Effector CD4-positive, alpha-beta T cell (primary cell): ENCODE measurements at places on chromosomes 6 and 20.

DNA sequence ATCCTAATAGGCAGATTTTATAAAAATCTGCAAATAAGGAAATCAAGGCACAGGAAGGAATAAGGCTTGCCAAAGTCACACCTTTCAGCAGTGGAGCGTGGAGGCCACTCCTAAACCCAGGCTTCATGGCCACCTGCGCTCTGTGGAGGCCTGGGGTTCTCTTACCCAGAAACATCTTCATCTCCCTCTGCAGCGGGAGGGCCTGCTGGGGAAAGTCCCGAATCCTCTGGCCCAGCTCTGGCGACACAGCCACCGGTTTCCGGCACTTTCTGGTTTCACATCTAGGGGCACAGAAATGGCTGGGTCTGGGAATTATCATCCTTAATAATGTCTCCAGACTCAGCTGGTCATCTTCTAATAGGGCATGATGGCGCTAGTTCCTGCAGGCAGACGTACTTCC lies 4.2 kb downstream of the TRIM10 start:
- DNase-seq: no peak

DNA sequence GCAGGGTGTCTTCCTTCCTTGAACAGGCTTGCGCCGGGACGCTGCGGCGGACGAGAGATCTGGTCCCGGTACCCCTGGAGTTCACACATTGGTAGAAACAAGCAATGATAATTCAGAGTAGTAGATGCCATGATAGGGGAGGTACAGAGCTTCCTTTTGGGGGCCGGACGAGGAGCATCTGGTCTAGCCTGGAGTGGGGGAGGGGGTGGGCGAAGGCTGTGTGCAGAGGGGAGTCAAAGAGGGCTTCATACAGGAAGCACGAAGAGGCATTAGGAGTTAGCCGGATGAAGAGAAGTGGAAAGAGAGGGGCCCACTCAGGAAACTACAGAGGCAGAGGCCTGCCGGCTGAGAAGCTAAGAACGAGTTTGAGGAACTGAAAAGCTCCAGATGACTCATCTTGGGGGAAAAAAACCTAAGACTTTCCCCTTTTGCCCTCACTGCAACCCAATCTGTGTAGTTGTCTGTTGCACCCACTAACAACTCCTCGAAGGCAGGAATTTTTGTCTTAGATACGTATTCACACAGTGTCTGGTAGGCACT lies 611 bp downstream of the CNPY3 start:
- DNase-seq: peak; percentile 46

DNA sequence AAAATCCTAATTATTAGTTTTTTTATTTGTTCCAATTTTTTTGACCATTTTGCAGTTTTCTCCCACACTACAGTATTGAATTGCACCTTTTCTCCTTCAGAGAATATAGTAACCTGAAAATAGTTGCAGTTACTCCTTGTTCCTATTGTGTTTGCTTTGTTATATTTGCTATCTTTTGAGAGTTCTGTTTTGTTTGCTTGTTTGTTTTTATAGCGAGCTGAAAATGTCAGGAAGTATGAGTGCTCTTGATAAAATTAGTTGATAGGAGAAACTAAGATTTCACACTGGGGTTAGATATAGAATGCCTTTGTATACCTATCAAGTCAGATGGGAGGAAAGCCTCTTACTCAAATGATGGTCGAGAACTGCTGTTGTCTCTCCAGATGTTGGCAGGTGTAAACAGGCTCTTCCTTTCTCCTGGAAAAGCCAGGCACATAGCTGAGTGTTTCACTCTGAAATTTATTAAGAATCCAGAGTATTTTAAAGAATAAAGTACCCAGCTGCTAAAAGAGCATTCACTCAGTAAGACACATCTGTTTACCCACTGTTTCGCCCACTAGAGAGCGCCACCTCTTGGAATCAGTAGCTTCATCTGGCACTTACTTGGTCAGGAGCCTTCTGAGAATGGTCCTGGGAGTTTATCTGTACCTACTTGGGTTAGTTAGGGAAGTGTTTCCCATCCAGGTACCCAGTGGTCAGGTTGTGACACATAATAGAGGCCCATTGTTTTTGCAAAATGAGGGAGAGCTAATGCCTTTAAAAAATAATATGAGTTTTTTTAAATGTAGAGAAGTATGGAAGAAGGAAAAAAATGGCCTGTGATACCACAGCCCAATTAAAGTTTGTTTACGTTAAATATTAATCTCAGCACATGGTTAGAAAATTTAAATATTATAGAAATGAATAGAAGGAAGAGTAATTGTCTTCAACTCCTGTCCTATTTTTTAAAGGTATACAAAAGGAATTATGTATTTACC lies 11.2 kb downstream of the NT5DC1 start:
- no peak for DNase-seq

DNA sequence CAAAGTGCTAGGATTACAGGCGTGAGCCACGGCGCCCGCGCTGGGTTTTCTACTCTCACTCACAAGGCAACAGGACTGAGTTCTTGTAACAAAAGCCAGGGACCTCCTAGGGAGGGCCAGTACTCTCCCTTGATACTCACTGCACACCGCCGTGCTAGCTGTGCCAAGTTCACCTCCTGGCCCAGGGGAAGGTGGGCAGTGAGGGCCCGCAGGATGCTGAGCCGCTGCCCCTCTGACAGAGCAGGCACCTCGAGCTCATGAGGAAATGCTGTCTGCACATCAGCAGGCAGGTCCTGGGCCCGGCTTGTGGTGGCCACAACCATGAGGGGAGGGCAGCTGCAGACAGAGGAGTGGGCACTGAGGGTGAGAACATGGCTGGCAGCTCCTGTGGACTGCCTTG lies 6.7 kb downstream of the GNMT start:
- no peak for DNase-seq

- DNase-seq: no peak
Observed at GRCh38 chr20:34343458-34344211, 19.4 kb upstream of the ITCH start.

DNA sequence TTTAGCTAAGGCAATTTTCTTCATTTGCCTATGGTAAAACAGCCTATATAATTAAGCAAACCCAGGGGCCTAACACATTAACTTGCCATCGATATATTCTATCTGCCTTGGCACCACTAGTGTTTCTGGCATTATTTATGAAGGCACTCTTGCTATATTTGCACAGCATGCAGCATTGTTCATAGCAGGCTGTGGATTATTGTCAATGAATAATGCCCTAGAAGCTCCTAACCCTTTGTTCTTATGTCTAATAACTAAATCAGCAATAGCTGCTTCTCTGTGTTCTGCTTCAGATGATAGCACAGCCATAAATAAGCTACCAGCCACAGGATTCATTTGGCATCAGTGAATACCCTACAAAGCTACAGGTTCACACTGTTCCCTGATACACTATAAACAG lies 254.8 kb upstream of the STXBP5 start:
- DNase-seq: no peak

DNA sequence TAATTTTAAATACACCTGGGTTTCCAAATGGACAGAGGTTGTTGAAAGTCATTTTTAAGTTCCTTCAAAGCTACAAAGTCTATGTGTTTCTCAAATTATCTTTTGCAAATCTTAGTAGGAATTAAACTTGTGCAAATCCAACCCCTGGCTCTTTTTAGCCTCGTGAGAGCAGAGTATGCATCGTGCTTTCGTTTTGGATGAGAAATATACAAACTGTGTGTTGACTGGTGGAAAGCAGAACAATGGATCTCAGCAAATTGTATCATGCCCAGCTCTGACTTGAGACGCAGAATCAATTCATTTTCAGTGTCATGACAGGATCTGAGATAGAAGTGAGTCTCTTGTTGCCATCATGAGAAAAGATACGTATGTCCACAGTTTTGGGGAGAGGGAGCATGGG lies 542.4 kb upstream of the FLRT3 start:
- no peak for DNase-seq

- DNase-seq: no peak
Observed at GRCh38 chr6:159172091-159172491, 2.9 kb downstream of the FNDC1 start.

GRCh38 chr6:120378582-120379220 lies 955.6 kb downstream of the TBC1D32 start:
- no peak for DNase-seq

DNA sequence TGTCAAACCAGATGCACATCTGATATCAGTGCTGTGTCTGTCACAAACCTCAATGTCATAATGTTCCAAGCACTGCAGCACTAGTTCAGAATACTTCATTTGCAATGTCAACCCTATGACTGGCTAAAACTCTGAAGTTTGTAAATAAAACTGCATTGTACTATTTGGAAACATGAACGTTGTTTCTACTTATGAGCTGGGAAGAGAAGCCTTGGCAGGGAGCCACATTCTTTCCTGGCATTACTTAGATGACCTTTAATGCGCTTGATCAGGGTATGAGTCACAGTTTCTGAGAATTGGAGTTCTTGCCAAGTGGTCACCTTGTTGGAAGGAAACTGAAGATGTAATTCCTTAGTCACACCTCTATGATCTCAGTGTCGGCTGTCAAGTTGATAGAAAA lies 664.8 kb upstream of the MMS22L start:
- DNase-seq: no peak

- DNase-seq: peak; percentile 9
Observed at GRCh38 chr20:61120595-61121515, 131.2 kb upstream of the CDH4 start.

- DNase-seq: no peak
Observed at GRCh38 chr6:22612236-22612635, 42.9 kb downstream of the HDGFL1 start.

DNA sequence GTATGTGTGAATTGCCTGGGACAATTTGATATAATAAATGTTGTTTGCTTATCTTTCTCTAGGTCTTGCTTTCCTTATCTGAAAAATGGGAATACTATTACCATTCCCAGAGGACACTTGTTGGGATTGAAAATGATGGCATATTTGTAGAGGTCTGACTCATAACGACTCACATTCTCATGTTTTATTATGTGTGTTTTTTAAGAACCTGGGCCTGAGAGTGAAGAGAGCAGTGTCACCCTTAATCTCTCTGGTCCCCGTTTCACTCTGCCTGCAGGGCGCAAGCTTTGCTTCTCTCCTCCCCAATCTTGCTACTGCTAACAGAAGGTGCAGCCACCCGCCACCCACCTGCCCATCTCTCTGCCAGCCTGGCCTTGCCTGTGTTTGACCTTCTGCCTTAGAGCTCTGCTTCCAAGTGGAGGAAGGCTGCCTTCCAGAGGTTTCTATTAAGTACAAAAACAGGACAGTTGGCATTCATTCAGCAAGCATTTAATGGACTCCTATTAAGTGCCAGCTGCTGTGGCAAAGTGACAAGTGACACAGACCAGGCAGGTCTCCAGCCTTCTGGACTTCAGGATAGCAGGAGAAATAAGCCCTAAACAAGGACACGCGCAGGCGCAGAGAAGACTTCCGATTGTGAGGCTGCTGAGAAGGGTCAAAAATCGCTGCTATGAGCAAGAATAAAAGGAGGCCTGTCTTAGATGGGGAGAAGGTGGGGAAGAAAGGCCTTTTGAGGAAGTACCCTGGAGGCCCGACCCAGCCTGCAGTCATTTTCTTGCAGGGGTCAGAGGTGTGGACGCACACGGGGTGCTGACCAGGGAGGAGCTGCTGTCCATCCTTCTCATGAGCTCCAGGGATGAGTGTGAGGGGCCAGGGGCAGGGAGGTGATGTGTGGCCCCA lies 112.5 kb downstream of the JPH2 start:
- DNase-seq: no peak

DNA sequence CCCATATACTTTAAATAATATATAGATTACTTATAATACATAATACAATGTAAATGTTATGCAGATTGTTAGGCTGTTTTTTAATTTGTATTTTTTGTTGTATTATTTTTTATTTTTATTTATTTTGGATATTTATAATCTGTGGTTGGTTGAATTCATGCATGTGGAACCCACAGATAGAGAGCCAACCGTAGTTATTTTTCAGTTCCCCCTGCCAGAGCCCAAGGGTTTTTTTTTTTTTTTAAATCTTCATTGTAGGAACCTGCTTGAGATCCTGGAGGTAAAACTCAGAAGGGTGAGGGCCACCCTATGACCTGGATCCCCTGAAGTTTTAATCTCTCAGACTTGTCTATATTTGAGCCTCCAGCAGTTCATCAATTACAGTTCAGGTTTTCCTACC lies 133.2 kb downstream of the B3GAT2 start:
- no peak for DNase-seq

GRCh38 chr6:144149894-144150709 lies at the start of gene STX11:
Gene STX11, plus strand, starts transcription at chr6:144150517. Its CDS starts 36,111 bp downstream, at chr6:144186628.
- DNase-seq: peak; percentile 51

DNA sequence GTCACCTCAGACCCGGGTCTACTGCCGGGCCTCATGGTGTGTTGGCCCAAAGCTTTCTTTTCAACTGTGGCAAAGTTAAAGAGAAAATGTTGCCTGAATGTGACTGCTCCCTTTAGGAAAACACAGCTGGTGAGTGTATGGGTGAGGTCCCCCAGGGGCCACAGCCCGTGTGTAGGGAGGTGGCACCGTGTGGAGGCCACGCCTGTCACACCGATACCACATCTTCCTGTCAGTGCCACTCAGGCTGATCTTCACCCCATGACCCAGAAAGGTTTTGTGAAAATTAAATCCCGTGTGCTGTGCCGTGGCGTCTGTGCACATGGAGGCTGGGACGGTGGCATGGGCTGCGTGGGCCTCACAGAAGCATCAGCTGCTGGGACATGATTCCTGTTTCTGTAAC lies 10.7 kb upstream of the ADRM1 start:
- DNase-seq: no peak
